ENCODE measurements at places on chromosomes 12 and 14. TPM values are rescaled to one million over a fixed set of nuclear protein-coding genes. Genes with fewer than 3 reads are reported as not detected.

- H3K27me3 ChIP-seq, result no peaks in the 10 kb centered on the region
- peak overlapping the region; percentile 31 for H3K4me3 ChIP-seq
- no peaks in the 10 kb centered on the region for H3K4me1 ChIP-seq
- DNase-seq, result no peak
- no peak overlapping the region for H3K27ac ChIP-seq
- H3K36me3 ChIP-seq, result no peaks in the 10 kb centered on the region
These were observed 130.6 kb upstream of the MDM1 start for GRCh38 chr12:68462803-68463202.

DNA sequence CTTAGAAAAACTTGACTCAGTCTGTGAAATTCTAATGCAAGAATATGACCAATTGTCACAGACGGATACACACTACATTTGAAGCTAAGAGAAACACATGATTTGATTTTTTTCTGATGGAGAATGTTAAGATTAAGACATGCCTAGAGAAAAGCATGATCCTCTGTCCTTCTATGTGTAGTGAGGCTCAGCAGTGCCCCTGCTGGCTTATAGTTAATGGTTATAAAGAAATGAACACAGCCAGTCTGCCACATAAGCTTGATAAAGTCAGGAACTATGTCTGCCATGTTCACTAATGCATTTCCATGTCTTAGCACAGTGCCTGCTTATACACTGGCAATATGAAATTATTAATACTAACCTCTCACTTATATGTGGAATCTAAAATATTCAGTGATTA, 168.1 kb upstream of the DAAM1 start:
- H3K36me3 ChIP-seq, result no peaks in the 10 kb centered on the region
- H3K27me3 ChIP-seq, result no peaks in the 10 kb centered on the region
- H3K27ac ChIP-seq, result no peak overlapping the region
- H3K4me1 ChIP-seq, result no peaks in the 10 kb centered on the region
- H3K4me3 ChIP-seq, result no peak overlapping the region

GRCh38 chr12:18387706-18388105, 126.4 kb downstream of the PIK3C2G start:
- no peaks in the 10 kb centered on the region for H3K36me3 ChIP-seq
- H3K4me3 ChIP-seq, result no peak overlapping the region
- no peaks in the 10 kb centered on the region for H3K27me3 ChIP-seq
- no peaks in the 10 kb centered on the region for H3K4me1 ChIP-seq

- H3K4me3 ChIP-seq, result no peak overlapping the region
- peak overlapping the region; percentile 82 for H3K27ac ChIP-seq
- no peaks in the 10 kb centered on the region for H3K4me1 ChIP-seq
- no peaks in the 10 kb centered on the region for H3K36me3 ChIP-seq
- no peaks in the 10 kb centered on the region for H3K27me3 ChIP-seq
These were observed 88.3 kb downstream of the OTOGL start for GRCh38 chr12:80187660-80188090.

DNA sequence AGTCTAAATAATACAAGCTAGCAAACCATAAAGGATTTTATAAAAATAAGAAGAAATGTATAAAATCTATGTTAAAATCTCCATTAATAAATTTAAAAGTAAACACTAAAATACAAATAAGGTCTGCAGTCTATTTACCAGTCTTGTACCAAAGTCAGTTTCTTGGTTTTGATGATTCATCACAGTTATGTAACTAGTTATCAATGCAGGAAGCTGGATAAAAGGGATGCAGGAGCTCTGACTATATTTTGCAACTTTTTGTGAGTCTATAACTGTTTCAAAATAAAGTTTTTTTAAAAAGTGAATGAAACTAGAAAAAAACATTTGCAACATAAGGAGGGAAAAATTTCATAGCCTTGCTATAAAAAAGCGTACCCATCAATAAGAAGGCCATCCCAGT, 151.5 kb downstream of the DERA start:
- H3K4me3 ChIP-seq, result no peak overlapping the region
- H3K4me1 ChIP-seq, result no peaks in the 10 kb centered on the region
- H3K27me3 ChIP-seq, result no peaks in the 10 kb centered on the region
- H3K36me3 ChIP-seq, result no peaks in the 10 kb centered on the region
- no peak for DNase-seq

- H3K27me3 ChIP-seq, result no peaks in the 10 kb centered on the region
These were observed 26.7 kb downstream of the MED21 start for GRCh38 chr12:27048822-27049752.

GRCh38 chr12:93514853-93515252, 47.5 kb downstream of the MRPL42 start:
- DNase-seq, result no peak
- H3K4me1 ChIP-seq, result no peaks in the 10 kb centered on the region
- no peak overlapping the region for H3K27ac ChIP-seq
- no peaks in the 10 kb centered on the region for H3K27me3 ChIP-seq

GRCh38 chr14:102511538-102511937, 2.0 kb upstream of the ANKRD9 start:
- DNase-seq, result no peak
- no peaks in the 10 kb centered on the region for H3K36me3 ChIP-seq
- H3K4me3 ChIP-seq, result no peak overlapping the region
- no peak overlapping the region for H3K27ac ChIP-seq

- no peaks in the 10 kb centered on the region for H3K4me1 ChIP-seq
- H3K4me3 ChIP-seq, result no peak overlapping the region
- no peaks in the 10 kb centered on the region for H3K36me3 ChIP-seq
- no peak for DNase-seq
- H3K27me3 ChIP-seq, result no peaks in the 10 kb centered on the region
- no peak overlapping the region for H3K27ac ChIP-seq
These were observed 93.2 kb downstream of the FBXO33 start for GRCh38 chr14:39339003-39339402.

DNA sequence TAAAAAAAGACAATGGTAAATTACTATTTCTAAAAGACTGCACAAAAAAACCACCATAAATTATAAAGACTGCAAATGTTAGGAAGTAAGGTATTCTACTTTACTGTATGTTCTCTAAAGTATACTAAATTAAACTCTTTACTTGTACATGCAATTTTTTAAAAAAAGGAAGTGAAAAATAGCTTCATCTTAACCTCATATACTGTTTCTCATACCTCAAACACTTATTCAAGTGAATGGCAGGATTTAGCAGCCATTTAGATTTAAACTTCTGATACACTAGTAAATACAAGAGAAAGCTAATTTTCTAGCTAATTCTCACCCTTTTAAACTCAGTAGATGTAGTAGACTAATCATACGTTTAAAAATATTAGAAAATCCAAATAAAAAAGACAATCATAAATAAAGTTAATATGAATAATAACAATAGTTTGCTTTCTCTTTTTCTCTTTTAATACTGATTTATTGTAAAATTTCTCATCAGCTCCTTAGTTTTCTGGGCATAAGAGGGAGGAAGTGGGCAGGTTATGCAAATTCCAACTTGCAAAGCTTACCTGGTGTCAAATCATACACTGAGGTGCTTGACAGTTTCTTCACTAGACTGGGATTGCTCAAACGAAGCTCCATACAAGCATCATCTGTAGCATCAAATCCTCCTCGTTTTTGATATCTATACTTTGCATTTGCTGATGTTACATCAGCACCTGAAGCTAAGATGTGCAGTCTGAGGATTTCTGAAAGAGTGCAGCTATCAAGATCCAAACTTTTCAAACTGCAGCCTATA, 71.0 kb upstream of the CFL2 start:
- DNase-seq, result no peak
- no peaks in the 10 kb centered on the region for H3K36me3 ChIP-seq
- H3K27me3 ChIP-seq, result no peaks in the 10 kb centered on the region
- H3K4me1 ChIP-seq, result no peaks in the 10 kb centered on the region
- no peak overlapping the region for H3K4me3 ChIP-seq

GRCh38 chr12:42445891-42446290, 119.9 kb downstream of the PPHLN1 start:
- no peaks in the 10 kb centered on the region for H3K4me1 ChIP-seq
- H3K4me3 ChIP-seq, result no peak overlapping the region
- no peaks in the 10 kb centered on the region for H3K36me3 ChIP-seq
- DNase-seq, result no peak
- H3K27ac ChIP-seq, result no peak overlapping the region

The TEX52 gene
- not detected for total RNA-seq

GRCh38 chr12:77938301-77938700, 107.6 kb downstream of the NAV3 start:
- no peaks in the 10 kb centered on the region for H3K4me1 ChIP-seq
- no peak overlapping the region for H3K4me3 ChIP-seq
- H3K27ac ChIP-seq, result no peak overlapping the region
- no peaks in the 10 kb centered on the region for H3K36me3 ChIP-seq

GRCh38 chr14:96501217-96501739, 904 bp upstream of the PAPOLA start:
- peak overlapping the region; percentile 82 for H3K4me3 ChIP-seq
- DNase-seq, result no peak
- H3K27ac ChIP-seq, result peak overlapping the region; percentile 99
- H3K27me3 ChIP-seq, result no peaks in the 10 kb centered on the region
- no peaks in the 10 kb centered on the region for H3K36me3 ChIP-seq
- no peaks in the 10 kb centered on the region for H3K4me1 ChIP-seq

GRCh38 chr14:92967346-92967926, 44.5 kb downstream of the CHGA start:
- H3K27ac ChIP-seq, result no peak overlapping the region
- no peaks in the 10 kb centered on the region for H3K36me3 ChIP-seq

The CSAD gene
- total RNA-seq, result 60.2 TPM

The CLMN gene
- total RNA-seq, result 48.5 TPM

DNA sequence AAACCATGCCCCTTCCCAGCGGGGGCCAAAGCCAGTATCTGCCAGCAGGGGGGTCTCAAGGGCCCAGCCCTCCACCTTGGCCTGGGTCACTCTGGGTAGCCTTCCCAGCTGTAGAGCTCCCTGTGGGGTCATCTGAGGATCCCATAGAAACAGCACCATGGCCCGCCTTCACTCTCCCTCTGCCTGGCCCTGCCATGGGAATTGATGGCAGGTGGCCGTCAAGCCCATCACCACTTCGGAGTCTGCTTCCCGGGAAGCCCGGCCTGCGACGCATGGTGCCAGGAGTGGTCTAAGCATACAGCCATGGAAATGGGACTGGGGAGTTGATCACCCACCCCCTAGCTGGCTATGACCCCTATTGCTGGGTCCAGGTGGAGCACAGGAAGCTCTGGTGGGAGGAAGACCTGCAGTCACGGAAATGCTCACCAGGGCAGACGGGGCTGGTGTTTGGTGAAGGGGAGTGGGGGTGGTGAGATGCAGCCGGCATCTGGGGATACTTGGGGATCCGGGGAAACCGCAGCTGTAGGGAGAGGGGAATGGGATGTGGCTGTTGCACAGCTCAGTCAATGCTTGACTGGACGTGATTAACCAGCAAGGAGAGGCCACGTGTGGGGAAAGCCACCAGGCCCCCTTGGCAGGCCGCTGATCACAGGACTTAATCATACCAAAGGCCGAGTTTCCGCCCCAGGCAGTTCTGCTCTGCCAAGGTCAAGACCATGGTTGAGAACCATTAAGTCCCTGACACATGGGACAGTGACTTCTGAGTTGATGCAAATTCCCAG, 52.2 kb upstream of the DIO3 start:
- no peak for DNase-seq
- H3K4me3 ChIP-seq, result no peak overlapping the region
- no peaks in the 10 kb centered on the region for H3K4me1 ChIP-seq
- no peak overlapping the region for H3K27ac ChIP-seq

DNA sequence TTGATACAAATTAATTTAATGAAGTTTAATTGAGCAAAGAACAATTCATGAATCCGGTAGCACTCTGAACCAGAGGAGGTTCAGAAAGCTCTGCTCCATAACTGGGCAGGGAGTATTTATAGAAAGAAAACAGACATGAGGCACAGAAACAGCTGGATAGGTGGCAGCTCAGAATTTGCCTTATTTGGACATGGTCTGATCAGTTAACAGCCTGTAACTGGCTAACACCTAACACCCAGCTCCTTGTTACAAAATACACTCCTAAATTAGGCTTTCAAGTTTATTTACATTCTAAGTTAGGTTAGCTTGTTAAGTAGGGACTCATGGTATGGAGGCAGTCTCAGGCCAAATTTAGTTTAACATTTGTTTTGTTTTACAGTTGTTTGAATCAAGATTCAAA, 67.8 kb upstream of the TMCC3 start:
- no peak overlapping the region for H3K4me3 ChIP-seq
- no peak for DNase-seq
- no peak overlapping the region for H3K27ac ChIP-seq

GRCh38 chr12:128752386-128752785, 71.4 kb downstream of the SLC15A4 start:
- H3K27ac ChIP-seq, result no peak overlapping the region
- H3K27me3 ChIP-seq, result no peaks in the 10 kb centered on the region
- no peak overlapping the region for H3K4me3 ChIP-seq

DNA sequence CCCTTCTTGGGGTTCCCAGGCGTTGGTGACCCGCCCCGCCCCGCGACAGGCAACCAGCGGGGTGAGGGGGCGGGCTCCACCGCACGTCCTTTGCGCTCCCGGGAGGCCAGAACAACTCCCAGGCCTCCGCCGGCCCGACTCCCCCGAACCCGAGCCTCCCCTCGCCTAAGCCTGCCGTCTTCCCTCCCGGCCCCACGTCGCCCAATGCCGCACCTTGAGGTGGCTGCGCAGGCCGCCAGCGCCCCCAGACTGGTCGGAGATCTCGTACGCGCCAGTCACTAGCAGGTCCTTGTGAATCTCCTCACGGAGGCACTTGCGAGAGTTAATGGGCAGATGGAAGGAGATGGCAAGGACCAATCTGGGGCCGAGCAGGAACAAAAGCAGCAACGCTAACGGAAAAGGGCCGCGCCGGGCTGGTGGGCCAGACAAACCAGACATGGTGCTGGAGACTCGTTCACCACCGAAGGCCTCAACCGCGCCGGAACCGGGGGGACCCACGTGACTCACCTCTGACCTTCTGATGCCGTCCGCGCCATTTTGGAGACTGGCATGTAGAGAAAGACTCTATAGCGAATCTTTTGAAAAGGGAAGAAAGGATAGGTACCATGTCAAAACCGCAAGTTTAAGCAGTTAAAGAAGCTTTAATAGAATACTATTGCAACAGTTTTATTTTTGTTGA, at the start of gene TMED10:
TSS of gene TMED10 (minus strand) at position 471 of the 679 bp plus-strand sequence. CDS start at position 438, 33 bp downstream.
- peak; percentile 85 for DNase-seq
- peak within 1 kb of the TSS; percentile 89 for H3K4me3 ChIP-seq
- peak within 1 kb of the TSS; percentile 100 for H3K27ac ChIP-seq
- H3K27me3 ChIP-seq, result no peaks in the 10 kb centered on the region

- DNase-seq, result no peak
- no peak overlapping the region for H3K4me3 ChIP-seq
- no peaks in the 10 kb centered on the region for H3K4me1 ChIP-seq
- no peak overlapping the region for H3K27ac ChIP-seq
- H3K27me3 ChIP-seq, result no peaks in the 10 kb centered on the region
- H3K36me3 ChIP-seq, result no peaks in the 10 kb centered on the region
These were observed 615.6 kb downstream of the KCNH5 start for GRCh38 chr14:62429683-62430082.

DNA sequence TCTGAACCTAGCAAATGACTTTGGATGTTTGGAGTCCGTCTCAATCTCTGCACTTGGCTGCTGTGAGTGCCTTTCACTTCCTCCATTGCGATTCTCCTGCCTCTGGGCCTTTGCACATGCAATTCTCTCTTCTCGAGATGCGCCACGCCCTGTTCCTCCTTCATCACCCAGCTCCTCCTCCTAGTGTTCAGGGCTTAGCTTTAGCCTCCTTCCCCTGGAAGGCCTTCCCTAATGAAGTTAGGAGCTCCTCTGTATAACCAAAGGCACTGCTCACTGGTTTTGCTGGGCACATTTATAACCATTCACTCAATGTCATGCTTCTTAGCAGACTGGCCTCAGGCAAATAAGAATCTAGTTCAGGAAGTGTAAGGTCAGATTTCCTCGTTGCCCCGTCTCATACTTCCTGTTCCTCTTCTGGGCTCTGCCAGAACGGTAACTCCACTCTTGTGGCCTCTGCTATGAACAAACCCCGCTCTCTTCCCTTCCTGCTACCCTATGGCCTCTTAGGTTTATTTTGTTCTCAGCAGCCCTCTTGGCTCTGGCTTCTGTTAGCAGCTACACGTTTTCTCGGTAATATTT, 171.4 kb downstream of the CRADD start:
- DNase-seq, result no peak
- no peaks in the 10 kb centered on the region for H3K27me3 ChIP-seq
- H3K27ac ChIP-seq, result peak overlapping the region; percentile 3
- no peaks in the 10 kb centered on the region for H3K4me1 ChIP-seq
- no peaks in the 10 kb centered on the region for H3K36me3 ChIP-seq
- no peak overlapping the region for H3K4me3 ChIP-seq

Data from breast epithelium (tissue), 4 donors.